ENCODE measurements at places on chromosomes 2 and 18.
A peak's percentile ranks its signal among the peaks of the same experiment; 100 is the strongest.

DNA sequence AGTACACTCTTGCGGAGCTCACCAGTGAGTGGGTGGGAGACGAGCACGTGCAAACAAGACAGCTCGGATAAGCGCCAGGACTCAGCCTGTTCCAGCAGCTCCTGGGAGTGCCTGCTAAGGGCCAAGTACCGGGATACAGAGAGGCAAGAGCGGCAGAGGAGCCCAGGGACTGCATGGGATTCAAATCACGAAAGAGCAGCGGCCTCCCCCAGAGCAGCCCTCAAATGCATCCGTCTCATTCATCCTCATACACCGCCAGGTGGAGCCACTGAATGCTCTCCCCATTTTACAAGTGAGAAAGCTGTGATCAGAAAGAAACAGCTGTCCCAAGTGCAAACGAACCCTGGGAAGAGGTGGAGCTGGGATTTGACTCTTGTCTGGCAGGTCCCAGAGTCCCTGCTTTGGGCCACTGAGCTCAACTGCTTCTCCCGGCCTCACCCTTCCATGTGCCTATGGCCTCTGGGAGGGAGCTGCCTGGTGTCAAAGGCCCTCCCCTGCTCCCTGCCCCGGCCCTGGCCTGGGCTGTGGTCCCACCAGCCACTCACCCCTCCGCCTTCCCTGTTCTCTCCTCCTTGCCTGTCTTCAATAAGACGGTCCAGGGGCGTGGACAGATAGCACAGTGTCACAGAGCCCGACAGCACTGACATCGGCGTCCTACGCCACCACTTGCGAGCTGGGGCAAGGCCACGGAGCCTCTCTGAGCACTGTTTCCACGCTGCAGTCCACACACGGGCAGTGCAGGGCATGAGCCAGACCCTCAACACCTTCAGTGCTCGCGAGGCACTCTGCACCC lies 72.8 kb upstream of the TAF1B start:
- no peak for DNase-seq

GRCh38 chr2:49167131-49167530 lies 12.8 kb upstream of the FSHR start:
- no peak for DNase-seq

DNA sequence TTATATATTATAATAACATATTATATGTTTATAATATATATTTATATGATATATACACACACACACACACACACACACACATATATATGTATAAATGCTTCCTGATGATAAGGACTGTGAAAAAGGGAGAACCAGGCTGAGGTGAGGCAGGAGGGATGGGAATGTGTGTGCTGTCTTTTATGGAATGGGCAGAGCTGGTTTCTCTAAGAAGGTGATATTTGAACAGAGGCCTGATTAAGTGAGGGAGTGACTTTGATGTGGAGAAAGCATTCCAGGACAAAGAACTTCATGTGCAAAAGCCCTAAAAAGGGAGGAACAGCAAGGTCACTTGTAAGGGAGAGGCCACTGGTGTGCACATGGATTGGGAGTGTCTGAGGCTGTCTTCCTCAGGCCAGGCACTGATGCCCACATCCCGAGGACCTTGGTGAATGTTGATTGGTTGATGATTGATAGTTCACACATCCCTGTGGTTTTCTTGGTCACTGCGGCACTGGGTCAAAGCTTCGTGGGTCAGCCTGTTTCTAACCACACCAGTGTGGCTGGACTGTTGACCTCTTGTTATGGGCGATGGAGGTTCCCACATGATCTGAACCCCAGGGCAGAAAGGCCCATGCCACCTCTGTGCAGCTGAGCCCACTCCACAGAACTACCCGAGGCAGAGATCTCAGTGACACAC lies 196.9 kb downstream of the MYCN start:
- DNase-seq = no peak

DNA sequence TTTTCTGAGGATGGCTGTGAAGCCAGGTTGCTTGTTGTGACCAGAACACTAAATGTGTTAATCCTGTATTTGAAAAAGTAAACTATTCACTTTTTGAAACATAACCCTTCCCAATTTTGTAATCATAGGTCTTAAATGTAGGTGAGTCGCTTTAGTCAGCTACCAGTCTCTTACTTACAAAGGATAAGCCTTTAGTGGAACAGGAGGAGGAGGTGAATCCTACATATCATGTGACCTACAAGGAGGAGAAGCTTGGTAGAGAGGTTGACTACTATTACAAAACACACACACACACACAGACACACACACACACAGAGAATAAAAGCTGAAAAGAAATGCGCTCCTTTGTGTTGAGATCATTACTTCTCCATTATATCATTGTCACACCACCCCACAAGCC lies 59.9 kb upstream of the SPAG16 start:
- DNase-seq = no peak

DNA sequence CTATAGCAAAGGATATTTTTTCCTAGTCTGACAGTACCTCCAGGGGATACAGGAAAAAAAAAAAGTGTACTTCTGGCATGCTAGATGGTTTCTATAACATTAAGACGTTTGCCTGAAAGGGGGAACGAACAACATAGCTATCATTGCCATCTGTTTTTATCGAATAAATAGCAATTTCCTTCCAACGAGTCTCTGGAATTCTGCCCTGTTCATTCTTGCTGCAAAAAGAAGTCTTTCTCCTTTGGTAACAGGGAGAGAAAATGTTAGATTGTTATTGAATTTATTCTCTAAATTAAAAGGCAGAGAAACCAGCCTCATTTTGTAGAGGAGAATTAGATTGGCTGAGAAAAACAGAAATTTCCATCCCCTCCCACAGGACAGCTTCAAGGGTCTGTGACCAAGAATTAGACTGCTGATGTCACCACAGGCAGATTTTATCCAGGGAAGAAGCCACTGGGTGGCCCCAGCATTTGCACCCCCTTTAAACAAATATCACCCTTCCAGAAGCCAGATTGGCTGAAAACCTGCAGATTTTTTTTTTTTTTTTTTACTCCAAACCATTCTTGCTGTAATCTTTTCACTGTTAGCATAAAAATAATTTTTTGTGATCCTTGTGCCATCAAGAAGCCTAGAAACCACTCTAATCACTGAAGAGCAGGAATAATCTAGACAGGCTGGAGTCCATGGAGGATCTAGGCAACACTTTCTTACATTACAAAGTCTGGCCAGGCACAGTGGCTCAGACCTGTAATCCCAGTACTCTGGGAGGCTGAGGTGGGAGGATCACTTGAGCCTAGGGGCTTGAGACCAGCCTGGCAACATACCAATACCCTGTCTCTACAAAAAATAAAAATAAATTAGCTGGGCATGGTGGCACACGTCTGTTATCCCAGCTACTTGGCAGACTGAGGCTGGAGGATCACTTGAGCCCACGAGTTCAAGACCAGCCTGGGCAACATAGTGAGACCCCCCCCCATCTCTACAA lies 12.0 kb downstream of the WDFY1 start:
- no peak for DNase-seq

DNA sequence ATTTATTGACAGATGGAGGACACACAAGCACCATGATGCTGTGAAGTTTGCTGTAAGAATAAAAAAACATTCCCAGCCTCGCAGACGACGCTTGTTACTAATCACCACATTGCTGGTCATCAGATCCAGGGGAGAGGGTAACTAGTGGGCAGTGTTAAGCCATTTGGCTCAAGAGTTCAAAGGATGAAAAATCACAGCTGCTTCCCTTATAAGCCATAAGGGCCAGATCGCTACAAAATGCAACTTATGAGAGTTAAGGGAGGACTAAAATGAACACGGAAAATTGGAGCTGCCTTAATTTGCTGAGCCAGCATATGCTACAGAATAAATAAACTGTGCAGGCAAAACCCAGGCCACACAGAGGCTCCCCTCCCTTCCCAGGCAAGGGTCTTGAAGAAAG lies 522.6 kb downstream of the TDRD15 start:
- DNase-seq = no peak

DNA sequence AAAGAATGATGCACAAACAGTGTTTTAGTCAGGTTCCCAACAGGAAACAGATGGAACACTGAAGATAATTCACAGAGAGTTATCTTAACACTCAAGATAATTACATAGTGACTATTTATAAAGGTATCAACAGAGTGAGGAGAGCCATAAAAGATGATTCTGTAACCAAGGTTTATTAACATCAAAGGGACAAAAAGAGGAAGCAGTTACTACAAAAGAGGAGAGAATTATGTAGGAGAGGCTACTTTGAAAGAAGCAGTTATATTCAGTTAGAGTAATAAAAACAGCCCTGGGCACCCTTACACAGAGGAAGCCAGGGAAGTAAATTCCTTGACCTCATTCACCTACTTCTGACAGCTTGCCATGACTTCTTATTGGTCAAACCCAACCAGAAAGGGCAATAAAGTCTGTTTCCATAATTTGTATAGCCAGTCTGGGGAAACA lies 326.5 kb upstream of the SLC39A10 start:
- DNase-seq = no peak

- no peak for DNase-seq
These were observed 62.9 kb downstream of the FHOD3 start for GRCh38 chr18:36360256-36360909.

DNA sequence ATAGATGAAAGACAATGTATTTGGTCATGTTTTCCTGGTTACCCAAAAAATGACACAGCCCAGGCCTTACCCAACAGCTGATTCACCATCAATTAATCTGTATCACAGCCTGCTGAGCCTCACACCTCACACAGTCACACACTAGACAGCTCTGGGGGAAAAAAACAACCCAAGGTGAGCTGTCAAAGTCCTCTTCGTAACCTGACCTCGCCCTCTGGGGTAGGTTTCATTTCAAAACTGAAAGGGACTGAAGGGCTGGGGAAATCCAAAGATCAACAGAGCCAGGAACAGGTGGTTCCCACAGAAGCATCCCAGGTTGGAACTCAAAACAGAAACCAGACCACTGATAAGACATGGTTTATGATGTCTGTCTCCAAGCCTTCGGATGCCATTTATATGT lies 18.2 kb upstream of the PCBP1 start:
- DNase-seq = peak; percentile 58

DNA sequence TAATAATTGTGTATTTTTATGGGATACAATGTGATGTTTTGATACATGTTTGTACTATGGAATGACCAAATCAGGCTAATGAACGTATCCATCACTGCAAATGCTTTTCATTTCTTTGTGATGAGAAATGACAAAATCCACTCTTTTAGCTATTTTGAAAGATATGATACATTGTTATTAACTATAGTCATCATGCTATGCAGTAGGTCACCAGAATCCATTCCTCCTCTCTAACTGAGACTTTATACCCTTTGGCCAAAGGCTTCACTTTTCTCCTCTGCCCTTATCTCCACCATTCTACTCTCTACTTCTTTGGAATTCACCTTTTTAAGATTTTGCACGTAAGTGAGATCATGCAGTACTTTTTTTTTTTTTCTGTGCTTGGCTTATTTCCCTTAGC lies 44.5 kb upstream of the TMEM17 start:
- DNase-seq = no peak

DNA sequence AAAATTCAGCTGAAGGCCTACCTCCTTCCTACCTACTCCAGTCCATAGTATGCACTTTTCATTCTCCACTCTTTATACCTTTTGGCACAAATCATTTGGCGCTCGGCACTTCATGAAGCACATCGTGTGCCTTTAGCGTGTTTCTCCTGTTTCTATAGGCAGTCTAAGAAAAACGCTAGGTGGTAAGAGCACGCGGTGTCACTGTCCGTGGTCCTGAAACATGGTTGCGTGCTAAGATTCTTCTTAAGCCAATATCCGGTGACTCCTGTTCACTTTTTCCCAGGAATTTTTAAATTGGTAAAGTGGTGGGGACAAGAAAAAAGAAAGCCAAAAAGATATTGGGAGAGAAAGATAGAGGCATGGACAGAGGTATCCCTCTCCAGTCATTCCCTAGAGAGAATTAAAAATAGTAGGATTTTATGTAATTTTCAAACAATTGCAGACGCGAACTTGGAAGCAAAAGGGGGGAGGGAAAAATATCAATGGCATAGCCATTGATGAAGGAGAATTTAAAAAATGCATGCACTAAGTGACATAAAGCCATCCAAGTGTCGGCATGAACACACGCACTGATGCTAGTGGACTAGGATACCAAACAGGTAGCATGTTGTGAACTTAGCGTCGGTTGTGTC lies 1.4 kb upstream of the CTNNA2 start:
- DNase-seq = no peak

DNA sequence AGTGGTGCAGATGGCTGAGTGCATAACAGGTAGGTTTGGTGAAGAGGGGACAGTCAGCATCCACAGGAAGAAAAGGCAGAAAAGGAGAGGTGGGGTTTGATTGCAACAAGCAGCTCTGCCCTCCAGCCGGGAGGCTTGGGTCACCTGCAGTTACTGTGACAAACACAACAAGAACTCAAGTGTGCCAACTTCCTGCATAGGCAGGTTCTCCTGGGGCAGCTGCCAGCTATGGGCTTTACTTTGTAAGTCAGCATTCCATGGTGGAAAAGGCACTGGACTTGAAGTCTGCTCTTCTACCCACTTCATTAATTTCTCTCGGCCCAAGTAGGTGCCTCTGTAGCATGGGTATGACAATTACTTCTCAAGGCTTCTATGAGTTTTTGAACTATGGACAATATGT lies 98.9 kb downstream of the MYT1L start:
- no peak for DNase-seq

Data from natural killer cell (primary cell).